LHCN-M2 (cell line): ENCODE measurements at places on chromosomes 13 and 19. TPM values are rescaled to one million over a fixed set of nuclear protein-coding genes. Genes with fewer than 3 reads are reported as not detected.
A peak's percentile ranks its signal among the peaks of the same experiment; 100 is the strongest.

Gene CEACAM20
- not detected in 2 replicates for total RNA-seq

Gene CYP2A7
- not detected in 2 replicates for total RNA-seq

Gene EXOC3L2
- not detected in 2 replicates for total RNA-seq

Gene NBEA
- total RNA-seq: 0.51 and 0.75 TPM in 2 replicates

Gene SIX5
- 7.9 and 8.7 TPM in 2 replicates for total RNA-seq

Gene AMER2
- not detected in 2 replicates for total RNA-seq

Gene ZNF570
- total RNA-seq: 5.4 and 8.4 TPM in 2 replicates

Gene VAV1
- not detected in 2 replicates for total RNA-seq

- DNase-seq: no peak
Measured at GRCh38 chr13:20247403-20247802, 15.3 kb upstream of the GJB6 start.

DNA sequence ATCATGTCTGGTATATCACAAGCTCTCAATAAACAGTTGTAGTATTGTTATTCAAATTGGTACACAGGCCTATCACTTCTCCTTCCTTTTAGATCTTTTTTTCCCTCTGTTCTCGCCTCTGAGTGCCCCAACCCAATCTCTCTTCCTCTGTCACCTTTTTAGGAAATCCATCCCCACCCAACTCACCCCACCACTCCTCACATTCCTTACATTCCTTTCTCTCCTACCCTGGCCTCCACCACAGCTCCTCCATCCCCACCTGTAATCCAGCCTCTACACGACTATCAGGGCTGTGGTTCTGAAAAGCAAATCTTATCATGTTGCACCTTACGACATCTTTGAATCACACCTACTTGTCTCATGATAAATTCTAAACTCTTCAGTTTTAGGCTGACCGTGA, 545.4 kb upstream of the GPC6 start:
- DNase-seq: no peak

GRCh38 chr19:29952177-29952576, 10.1 kb downstream of the URI1 start:
- no peak for DNase-seq

GRCh38 chr13:74190999-74191398, 56.8 kb upstream of the KLF12 start:
- no peak for DNase-seq

GRCh38 chr19:925087-925525, 729 bp upstream of the ARID3A start:
- no peak for DNase-seq

- DNase-seq: no peak
Measured at GRCh38 chr13:37216331-37216730, 110.9 kb upstream of the CSNK1A1L start.

DNA sequence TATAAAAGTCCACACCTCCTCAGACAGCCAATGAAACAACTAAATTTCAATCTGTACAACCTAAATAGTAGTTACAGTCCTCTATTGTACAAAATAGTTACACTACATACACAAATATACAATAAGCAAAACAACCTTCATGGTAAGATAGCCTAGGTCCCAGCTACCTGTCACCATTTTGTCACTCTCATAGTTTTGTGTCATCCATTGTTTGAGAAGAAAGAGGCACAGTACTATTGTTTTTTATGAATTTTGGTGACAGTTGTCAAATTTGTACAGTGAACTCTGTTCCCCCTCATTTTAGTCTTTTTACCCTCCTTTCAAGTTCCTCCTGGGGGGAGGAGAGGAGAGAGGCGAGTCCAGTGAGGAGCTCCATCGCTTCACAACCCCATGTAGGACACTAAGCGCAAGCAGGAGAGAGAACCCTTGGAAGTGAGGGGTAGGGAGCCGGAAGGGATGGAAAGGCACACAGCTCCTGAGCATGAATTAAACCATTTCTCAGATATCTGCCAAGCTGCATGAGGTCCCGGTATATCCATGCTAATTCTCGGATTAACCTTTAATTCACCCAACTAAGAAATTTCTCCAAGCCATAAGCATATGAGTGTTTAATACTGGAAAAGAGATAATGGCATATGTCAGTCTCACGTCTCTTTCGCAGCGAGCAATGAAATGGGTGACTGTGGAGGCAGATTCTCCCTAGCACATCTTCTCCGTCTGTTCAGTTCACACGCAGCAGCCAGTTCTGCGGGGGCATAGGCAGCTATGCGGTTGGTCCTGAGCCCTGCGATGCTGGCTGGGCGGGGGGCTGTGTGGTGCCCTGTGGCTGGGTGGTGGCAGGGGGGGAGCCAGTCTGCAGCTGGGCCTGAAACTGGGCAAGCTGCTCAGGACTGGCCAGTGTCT, 60.5 kb downstream of the SERP2 start:
- DNase-seq: no peak

DNA sequence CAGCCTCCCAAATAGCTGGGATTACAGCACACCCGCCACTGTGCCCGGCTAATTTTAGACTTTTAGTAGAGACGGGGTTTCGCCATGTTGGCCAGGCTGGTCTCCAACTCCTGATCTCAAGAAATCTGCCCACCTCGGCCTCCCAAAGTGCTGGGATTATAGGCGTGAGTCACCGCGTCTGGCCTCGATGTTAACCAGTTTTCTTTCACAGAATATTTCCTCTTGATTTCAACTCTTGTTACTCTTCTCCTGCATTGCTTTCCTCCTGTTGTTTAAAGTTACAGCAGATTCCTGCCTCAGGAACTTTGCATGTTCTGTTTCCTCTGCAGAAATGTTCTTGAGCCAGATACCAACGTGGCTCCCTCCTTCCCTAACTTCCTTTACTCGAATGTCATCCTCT, 3.7 kb upstream of the PEX11G start:
- DNase-seq: no peak

GRCh38 chr13:68810660-68811059, 1297.0 kb upstream of the ATXN8OS start:
- DNase-seq: no peak

DNA sequence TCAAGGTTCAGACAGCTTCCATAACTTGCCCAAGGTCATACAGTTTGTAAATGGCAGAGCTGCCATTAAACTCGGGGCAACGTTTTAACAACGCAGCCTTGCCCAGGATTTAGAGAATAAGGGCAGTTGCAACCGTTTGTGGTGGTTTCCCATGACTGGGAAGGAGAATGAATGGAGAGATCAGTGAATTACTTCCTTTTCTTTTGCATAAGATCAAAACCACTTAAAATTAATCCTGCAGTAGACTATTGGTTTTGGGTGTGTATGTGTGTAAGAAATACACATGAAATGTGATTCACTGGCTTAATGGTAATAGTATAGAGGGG, 179.1 kb upstream of the MIR17HG start:
- no peak for DNase-seq

GRCh38 chr19:10074153-10074552, 12.0 kb upstream of the SHFL start:
- peak; percentile 34 for DNase-seq

- no peak for DNase-seq
Measured at GRCh38 chr13:98586400-98587345, 9.8 kb upstream of the STK24 start.
